ENCODE measurements at places on chromosomes 16 and 17.
A peak's percentile ranks its signal among the peaks of the same experiment; 100 is the strongest.

DNA sequence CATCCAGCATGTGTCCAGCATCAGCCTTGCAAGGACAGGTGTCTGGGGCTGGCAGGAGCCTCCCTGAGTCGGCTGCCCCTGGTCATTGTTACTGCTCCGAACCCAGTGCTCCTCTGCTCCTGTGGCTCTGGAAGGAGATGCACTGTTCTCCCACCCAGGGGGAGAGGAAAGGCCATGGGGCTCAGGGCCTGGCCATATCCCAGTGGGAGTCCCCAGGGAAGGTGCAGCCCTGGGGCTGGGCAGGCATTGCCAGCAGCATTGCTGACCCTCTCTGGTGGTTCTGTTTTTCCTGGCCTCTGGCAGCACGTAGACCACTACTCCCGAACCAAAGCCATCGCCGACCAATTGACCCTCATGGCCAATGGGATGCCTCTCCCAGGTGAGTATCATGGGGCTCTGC is 9.6 kb downstream of the SDR42E2 start:
- DNase-seq: no peak
- H3K27ac ChIP-seq: no peak overlapping the region
- peaks cover 4% of the 10 kb centered on the region for H3K27me3 ChIP-seq
- no peak overlapping the region for H3K4me3 ChIP-seq
- no peaks in the 10 kb centered on the region for H3K36me3 ChIP-seq
- H3K4me1 ChIP-seq: no peaks in the 10 kb centered on the region

GRCh38 chr17:19238167-19238505 is 970 bp downstream of the EPN2 start:
- H3K27ac ChIP-seq: no peak overlapping the region
- H3K36me3 ChIP-seq: no peaks in the 10 kb centered on the region
- H3K4me1 ChIP-seq: peaks cover 11% of the 10 kb centered on the region
- peaks cover 11% of the 10 kb centered on the region for H3K27me3 ChIP-seq
- H3K4me3 ChIP-seq: peak overlapping the region; percentile 74
- DNase-seq: no peak

- H3K27ac ChIP-seq: no peak overlapping the region
- H3K27me3 ChIP-seq: no peaks in the 10 kb centered on the region
- H3K4me1 ChIP-seq: peaks cover 8% of the 10 kb centered on the region
- peak; percentile 20 for DNase-seq
- no peak overlapping the region for H3K4me3 ChIP-seq
- H3K36me3 ChIP-seq: peaks cover 8% of the 10 kb centered on the region
Measured at GRCh38 chr16:87324411-87325275, 7.5 kb upstream of the C16orf95 start.

GRCh38 chr17:37194208-37194607 is 181.6 kb upstream of the C17orf78 start:
- H3K36me3 ChIP-seq: no peaks in the 10 kb centered on the region
- no peak overlapping the region for H3K4me3 ChIP-seq
- H3K27me3 ChIP-seq: no peaks in the 10 kb centered on the region
- no peaks in the 10 kb centered on the region for H3K4me1 ChIP-seq
- no peak overlapping the region for H3K27ac ChIP-seq

DNA sequence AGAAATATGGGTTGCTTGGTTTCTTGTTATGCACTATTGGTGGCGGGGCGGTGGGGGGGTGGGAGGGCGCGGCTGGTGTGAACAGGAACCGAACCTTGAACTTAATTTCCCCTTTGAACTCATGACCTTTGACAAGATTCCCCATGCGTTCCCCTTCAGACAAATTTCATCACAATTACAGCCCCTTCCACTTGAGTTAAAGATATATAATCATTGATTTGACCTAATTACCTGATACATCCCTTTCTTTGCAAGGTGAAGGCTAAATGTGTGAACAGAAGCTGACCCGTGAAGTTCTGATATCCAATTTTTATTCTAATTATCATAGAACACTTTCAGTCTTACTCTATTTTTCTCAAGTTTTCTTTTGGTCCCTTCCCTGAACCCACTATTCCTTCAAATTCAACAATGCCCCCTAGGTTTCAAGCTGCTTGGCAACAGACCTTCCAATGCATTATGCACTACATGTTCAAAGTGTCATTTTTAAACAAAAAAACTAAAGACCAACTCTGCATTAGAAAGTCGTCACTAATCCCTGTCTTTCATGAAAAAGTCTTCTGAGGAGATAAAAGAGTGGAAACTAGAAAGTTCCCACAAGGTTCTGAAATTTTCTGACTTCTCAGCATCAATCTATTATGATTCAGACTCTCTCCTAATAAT is 116.8 kb downstream of the SKAP1 start:
- H3K27ac ChIP-seq: no peak overlapping the region
- H3K27me3 ChIP-seq: no peaks in the 10 kb centered on the region
- no peaks in the 10 kb centered on the region for H3K4me1 ChIP-seq
- no peaks in the 10 kb centered on the region for H3K36me3 ChIP-seq

DNA sequence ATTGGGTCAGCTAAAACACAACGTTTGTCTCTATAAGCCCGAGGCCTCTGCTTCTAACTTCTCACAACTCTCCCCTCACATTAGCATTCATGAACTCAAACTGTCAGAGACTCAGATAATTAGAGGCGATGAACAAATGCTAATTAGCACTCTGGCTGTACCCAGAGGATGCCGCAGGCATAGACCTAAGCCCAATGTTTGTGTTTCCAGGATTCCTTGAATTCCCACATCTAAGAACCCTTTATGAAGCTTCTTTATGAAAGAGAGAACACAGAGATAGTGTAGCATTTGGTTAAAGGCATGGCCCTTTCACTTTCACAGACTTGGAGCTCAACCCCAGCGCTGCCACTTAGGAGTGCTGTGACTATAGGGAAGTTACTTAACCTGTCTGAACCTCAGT is 512.2 kb downstream of the GRIN2A start:
- no peak overlapping the region for H3K4me3 ChIP-seq
- H3K27me3 ChIP-seq: no peaks in the 10 kb centered on the region
- no peak for DNase-seq
- no peak overlapping the region for H3K27ac ChIP-seq

DNA sequence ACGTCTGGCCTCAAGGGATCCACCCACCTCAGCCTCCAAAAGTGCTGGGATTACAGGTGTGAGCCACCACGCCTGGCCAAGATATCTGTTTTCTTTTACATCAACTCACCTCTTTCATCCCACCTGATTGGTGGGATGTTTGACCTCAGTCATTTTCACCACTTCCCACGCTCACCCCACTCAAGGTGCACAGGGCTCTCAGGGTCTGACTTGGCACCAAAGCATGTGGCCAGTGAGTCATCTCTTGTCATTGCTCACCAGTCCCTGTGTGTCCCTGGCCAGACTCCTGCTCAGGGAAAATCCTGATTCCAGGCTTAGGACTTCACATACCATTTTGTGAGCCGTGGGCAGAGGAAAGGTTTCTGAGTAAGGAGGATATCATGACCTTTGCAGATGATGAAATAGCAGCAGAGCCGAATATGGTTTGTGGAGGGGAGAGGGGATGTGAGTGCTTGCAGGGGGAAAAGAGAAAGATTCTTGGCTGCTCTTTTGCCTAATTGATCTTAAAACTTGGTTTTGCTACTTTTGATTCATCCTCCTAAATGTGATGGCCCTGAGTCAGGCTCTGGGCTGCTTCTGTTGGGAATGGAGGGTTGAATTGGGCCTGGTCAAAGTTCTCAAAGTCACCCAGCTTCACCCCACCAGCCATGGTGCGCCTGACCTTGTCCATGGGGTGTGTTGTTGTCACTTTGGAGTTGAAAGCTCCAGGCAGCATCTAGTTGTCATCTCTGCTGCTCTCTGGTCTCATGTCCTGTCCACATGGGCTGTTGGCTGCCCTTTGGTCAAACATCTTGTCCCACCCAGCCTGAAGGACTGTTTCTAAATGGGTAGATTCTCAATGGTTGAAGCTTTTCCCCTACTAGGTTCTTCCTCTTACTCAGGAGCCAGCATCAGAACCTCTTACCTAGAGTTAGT is 6.0 kb upstream of the KCNH6 start:
- no peaks in the 10 kb centered on the region for H3K36me3 ChIP-seq
- no peak for DNase-seq
- H3K27me3 ChIP-seq: peaks cover 21% of the 10 kb centered on the region
- H3K4me1 ChIP-seq: no peaks in the 10 kb centered on the region
- no peak overlapping the region for H3K27ac ChIP-seq
- H3K4me3 ChIP-seq: no peak overlapping the region

- H3K4me1 ChIP-seq: no peaks in the 10 kb centered on the region
- no peaks in the 10 kb centered on the region for H3K27me3 ChIP-seq
- no peak for DNase-seq
- H3K36me3 ChIP-seq: no peaks in the 10 kb centered on the region
- H3K4me3 ChIP-seq: no peak overlapping the region
- H3K27ac ChIP-seq: no peak overlapping the region
Measured at GRCh38 chr16:65392806-65393565, 271.1 kb upstream of the CDH11 start.

DNA sequence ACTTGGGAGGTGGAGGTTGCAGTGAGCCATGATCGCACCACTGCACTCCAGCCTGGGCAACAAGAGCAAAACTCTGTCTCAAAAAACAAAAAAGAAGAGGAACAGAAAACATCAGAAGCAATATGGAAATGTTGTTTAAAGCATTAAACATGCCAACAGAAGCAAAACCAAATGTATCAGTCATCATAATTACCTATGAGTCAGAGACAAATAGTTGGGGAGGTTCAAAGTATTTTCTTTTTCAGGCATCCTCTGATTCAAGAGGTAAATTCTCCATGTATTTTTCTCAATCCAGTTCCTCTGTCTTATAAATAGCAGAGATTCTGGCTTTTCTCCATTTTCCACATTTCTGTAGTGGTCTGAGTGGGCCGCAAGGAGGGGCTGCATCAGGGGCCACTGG is 2.1 kb upstream of the TM4SF5 start:
- no peaks in the 10 kb centered on the region for H3K36me3 ChIP-seq
- H3K4me1 ChIP-seq: peaks cover 11% of the 10 kb centered on the region
- H3K27me3 ChIP-seq: no peaks in the 10 kb centered on the region
- no peak overlapping the region for H3K27ac ChIP-seq
- H3K4me3 ChIP-seq: no peak overlapping the region

DNA sequence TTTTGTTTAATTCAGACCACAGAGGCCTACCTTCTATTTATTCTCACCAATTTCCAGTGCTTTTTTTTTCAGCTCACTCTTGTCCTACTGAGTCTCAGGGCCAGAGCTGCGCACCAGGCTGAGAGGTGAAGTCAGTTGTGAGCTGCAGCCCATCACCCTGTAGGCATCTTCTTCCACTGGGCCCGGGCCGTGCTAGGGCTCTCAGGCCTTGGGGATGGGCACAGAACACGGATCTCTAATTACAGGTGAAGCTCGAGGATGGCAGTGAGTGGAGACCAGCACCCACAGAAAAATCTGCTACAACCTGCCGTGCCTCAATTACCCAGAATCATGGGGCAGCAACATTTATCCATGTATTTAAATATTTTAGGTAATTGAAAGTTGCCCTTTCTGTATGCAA is 82.1 kb downstream of the IRX5 start:
- no peaks in the 10 kb centered on the region for H3K4me1 ChIP-seq
- peaks cover 19% of the 10 kb centered on the region for H3K27me3 ChIP-seq
- H3K27ac ChIP-seq: no peak overlapping the region
- H3K36me3 ChIP-seq: no peaks in the 10 kb centered on the region
- no peak overlapping the region for H3K4me3 ChIP-seq
- no peak for DNase-seq

GRCh38 chr17:42880776-42881310 is 19.8 kb upstream of the G6PC1 start:
- H3K4me1 ChIP-seq: no peaks in the 10 kb centered on the region
- no peaks in the 10 kb centered on the region for H3K36me3 ChIP-seq
- no peaks in the 10 kb centered on the region for H3K27me3 ChIP-seq
- H3K27ac ChIP-seq: no peak overlapping the region

- H3K4me3 ChIP-seq: no peak within 1 kb of the TSS
- H3K4me1 ChIP-seq: peaks cover 4% of the 10 kb centered on the region
- no peak for DNase-seq
- H3K36me3 ChIP-seq: no peaks in the 10 kb centered on the region
- peaks cover 7% of the 10 kb centered on the region for H3K27me3 ChIP-seq
Measured at GRCh38 chr16:165539-166374, at the start of gene HBM. Gene HBM, plus strand, starts transcription at chr16:165978. Its CDS starts 20 bp downstream, at chr16:165998.

DNA sequence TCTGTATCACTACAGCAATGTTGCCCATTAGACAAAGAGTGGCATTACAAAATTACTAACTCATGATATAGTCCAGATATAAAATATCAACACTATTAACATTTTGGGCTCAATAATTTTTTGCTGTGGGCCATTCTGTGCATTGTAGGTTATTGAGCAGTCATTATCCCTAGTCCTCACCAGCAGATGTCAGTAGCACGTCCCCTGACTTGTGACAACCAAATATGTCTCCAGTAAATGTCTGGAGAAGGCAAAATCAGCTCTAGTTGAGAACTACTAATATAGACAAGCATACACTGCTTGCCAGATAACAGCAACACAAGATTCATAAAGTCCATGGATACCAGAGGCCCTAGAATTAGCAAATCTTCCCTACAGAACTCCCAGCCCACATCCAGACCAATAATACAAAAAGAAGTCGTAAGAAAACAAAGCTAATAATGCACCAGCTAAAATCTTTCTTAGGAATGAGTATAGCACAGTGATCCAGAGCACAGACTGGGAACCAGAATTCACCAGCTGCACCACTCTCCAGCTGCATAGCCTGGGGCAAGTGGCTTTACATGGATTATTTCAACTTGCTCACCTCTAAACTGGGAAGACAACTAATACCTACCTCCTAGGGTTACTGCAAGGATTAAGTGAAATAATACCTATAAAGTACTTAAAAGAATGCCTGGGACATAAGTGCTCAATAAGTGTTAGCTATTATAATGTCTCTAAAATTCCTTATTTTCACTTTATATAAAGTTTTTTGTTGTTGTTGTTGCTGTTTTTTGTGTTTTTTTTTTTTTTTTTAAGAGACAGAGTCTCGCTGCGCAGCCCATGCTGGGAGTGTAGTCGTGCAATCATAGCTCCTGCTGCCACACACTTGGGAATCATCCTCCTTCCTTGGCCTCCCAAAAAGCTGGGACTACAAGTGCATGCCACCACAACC is 23.7 kb downstream of the HELZ start:
- DNase-seq: no peak
- peaks cover 26% of the 10 kb centered on the region for H3K36me3 ChIP-seq
- no peaks in the 10 kb centered on the region for H3K4me1 ChIP-seq
- no peak overlapping the region for H3K27ac ChIP-seq
- H3K27me3 ChIP-seq: no peaks in the 10 kb centered on the region

GRCh38 chr17:50547736-50548083 is 736 bp downstream of the SPATA20 start:
- H3K27ac ChIP-seq: no peak overlapping the region
- no peak overlapping the region for H3K4me3 ChIP-seq
- DNase-seq: no peak

- no peak for DNase-seq
- no peaks in the 10 kb centered on the region for H3K4me1 ChIP-seq
- no peak overlapping the region for H3K27ac ChIP-seq
- no peak overlapping the region for H3K4me3 ChIP-seq
- H3K27me3 ChIP-seq: no peaks in the 10 kb centered on the region
- H3K36me3 ChIP-seq: no peaks in the 10 kb centered on the region
Measured at GRCh38 chr16:48829336-48830310, 219.6 kb upstream of the N4BP1 start.

GRCh38 chr16:3022684-3023414 is 893 bp downstream of the HCFC1R1 start:
- H3K27ac ChIP-seq: peak overlapping the region; percentile 85
- peaks cover 10% of the 10 kb centered on the region for H3K27me3 ChIP-seq
- H3K4me1 ChIP-seq: peaks cover 78% of the 10 kb centered on the region
- peaks cover 26% of the 10 kb centered on the region for H3K36me3 ChIP-seq

Measured in T-cell (primary cell).